ENCODE measurements at places on chromosomes 13 and 19.

GRCh38 chr19:35293363-35293739, 1.4 kb downstream of the MAG start:
- DNase-seq = no peak

DNA sequence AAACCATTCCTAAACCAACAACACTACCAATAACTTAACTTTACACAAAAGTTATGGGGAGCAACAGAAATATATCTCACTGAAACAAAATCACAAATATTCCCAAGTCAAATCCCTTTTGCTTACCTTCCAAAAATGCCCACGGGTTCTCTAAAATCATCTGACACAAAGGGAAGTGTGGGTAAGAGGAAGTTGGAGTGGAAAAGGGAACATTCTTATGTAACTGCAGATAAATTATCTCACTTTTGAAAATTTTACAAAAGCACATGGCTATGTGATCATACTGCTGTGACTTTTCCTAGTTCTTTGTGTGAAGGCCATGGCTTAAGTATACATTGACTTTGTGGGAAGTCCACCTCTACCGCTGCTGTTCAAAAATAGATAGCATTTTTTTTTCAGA, 350.5 kb downstream of the GPC6 start:
- no peak for DNase-seq

GRCh38 chr13:107743983-107744382, 471.4 kb downstream of the LIG4 start:
- no peak for DNase-seq

- DNase-seq = no peak
Measured at GRCh38 chr13:50446611-50447010, 396.9 kb downstream of the DLEU7 start.

DNA sequence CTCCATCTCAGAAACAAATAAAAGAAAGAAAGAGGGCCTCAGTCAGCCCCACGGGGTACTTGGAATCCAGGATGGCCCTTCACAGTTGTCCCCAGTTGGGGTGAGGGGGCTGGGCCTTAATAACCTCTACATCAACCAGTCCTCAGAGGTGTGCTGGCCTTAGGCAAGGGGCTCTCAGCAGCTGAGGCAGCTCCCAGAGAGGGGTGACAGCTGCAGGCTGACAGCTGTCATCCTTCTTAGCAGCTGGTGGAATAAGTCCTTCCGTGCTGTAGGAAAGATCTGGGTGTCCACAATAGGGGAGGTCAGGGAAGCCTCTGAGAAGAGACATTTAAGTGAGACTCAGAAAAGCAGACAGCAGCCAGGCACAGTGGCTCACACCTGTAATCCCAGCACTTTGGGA, 7.4 kb downstream of the BCAM start:
- no peak for DNase-seq

DNA sequence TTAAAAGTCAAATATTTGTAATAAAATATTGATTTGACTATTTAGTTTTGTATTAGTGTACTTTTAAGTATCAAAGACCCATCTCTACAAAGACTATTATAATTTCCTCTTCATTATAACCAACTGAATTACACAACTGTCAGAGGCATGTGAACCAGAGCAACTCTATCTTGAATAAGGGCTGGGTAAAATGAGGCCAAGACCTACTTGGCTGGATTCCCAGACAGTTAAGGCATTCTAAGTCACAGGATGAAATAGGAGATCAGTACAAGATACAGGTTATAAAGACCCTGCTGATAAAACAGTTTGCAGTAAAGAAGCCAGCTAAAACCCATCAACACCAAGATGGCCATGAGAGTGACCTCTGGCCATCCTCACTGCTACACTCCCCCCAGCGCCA, 36.2 kb upstream of the ATP12A start:
- DNase-seq = no peak

- DNase-seq = no peak
Measured at GRCh38 chr13:35160896-35161295, 218.8 kb downstream of the NBEA start.

- DNase-seq = no peak
Measured at GRCh38 chr13:90184355-90184754, 1163.1 kb upstream of the MIR17HG start.

- DNase-seq = no peak
Measured at GRCh38 chr13:59495299-59495698, 668.4 kb downstream of the DIAPH3 start.

DNA sequence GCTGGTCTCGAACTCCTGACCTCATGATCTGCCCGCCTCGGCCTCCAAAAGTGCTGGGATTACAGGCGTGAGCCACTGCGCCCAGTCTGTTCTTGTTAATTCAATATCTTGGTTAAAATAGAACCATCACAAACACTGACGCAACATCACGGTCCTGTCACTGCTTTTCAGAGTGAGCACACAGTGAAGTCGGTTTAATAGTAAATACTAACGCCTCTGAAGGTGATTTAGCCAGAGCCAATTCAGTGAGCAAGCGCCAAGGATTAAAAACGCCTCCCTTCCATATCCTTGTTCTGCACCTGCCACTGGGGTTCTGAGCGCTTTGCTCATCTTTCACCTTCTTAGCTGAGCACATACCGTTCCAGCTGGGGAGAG, 30.3 kb downstream of the LAMP1 start:
- no peak for DNase-seq

DNA sequence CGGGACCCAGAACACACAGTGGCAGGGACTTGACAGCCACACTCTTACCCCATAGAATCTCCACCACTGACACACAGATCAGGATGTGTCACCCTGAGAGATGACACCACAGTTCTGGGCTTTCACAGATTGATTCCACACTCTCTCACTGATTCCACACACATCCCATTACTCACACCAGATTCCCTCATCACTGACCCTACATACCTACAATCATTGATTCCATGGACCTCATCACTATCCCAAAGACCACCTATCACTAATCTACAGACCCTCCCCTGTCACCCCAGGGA, 57.6 kb upstream of the ZNF527 start:
- no peak for DNase-seq

GRCh38 chr13:34913040-34913439, 29.0 kb upstream of the NBEA start:
- no peak for DNase-seq

DNA sequence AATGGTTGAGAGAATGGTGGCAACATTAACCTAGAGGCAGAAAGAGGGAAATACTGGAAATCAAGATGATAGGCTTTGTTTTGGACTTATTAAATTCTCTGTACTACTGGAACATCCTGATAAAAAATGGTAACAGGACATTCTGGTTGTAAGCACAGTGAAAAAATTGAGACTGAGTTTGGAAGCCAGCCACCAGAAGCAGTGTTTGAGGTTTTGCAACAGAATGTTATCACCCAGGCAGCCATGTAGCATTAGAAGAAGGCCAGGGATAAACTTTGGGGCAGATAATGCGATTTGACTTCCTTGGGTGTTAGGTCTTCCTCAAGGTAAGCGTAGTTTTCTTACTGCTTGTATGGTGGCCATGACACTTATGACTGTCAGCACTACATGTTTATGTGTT, 307.4 kb downstream of the ATP8A2 start:
- no peak for DNase-seq

DNA sequence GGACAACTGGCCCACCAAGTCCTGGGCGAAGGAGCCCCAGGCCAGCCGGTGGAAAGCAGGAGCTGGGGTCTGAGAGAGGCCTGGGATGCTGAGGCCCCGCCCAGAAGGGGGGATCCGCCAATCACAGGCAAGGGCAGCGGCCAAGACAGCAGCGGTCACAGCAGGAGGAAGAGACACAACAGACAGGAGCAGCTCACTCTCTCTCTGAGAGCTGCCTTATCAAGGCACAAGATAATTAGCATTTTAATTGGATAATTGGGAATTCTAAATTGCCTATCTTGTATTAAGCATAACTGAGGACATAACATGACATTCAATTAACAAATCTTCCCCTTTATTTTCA, 46.2 kb downstream of the CEBPG start:
- no peak for DNase-seq

- DNase-seq = no peak
Measured at GRCh38 chr13:59374691-59375090, 789.0 kb downstream of the DIAPH3 start.

- no peak for DNase-seq
Measured at GRCh38 chr13:30314069-30314468, 6.7 kb upstream of the KATNAL1 start.

DNA sequence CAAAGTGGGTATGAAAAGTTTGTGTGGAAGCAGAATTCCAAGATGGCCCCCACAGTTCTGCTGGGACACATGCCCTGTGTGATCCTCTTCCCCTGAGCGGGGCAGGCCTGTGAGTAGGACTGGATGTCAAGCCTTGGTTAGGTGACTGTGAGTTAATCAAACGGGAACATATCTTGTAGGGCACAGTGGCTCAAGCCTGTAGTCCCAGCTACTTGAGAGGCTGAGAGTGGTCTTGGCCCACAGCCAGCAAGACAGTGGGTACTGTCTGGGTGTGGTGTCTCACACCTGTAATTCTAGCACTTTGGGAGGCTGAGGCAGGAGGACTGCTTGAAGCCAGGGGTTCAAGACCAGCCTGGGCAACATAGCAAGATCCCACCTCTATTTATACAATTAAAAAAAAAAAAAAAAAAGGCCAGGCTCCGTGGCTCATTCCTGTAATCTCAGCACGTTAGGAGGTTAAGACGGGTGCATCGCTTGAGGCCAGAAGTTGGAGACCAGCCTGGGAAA, 6.4 kb downstream of the ZNF653 start:
- DNase-seq = no peak

- DNase-seq = no peak
Measured at GRCh38 chr19:58519087-58519354, 589 bp downstream of the ZBTB45 start.

DNA sequence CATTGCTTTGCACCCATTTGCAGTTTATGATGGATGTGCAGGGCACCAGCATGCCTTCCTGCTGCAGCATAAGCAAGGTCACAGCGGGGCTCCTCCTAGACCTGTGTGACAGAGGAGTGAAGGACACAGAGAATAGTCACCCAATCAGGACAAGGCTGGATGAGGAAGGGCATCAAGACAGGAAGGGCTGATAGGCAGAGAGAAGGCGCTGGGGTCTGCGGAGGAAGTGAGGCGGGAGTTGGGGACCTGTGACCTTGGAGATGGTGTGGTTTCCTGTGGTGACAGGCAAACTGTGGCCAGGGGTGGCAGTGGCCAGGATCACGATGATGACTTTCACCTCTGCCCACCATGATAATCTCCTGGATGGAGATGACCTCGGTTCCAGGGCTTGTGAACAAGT, 16.4 kb upstream of the KCTD15 start:
- no peak for DNase-seq

DNA sequence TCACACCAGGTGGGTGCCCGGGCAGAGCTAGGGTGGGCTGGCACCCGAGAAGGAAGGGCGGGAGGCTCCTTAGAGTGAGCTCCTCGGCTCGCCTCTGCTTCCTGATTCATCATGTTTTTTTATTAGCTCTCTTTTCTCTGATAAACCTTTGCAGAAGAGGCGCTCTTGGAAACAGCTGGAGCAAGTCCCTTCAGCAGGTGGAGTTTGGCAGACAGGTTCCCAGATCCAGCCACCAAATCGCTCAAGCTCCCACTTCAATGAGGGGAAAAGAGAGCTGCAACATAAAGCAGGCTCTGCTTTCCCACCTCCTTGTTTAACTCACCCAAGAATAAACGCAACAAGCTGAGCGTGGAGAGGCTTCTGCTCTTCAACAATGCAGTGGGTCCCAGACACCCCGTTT, 244.8 kb downstream of the TSHZ3 start:
- no peak for DNase-seq

GRCh38 chr13:36882829-36883390, 37.1 kb downstream of the SMAD9 start:
- DNase-seq = no peak

DNA sequence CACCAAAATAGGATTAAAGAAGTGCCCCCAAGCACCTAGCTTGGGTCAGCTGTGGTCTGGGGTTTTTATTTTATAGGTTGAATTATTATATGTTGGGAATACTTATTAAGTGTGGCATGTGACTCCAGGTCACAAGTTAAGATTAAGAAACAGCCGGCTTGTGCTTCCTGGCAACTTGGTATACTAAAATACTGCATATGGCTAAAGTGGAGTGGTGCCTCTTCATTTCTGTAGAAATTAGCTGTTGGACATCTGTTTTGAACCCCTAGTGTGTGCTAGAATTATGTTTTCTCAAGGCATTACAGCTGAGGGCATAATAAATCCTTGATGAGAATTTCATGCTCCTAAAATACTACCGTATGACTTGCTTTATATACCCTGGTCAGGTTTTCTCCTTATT, 286.6 kb downstream of the SHISA2 start:
- DNase-seq = no peak

- DNase-seq = no peak
Measured at GRCh38 chr13:52025475-52026245, 1.2 kb downstream of the UTP14C start.

GRCh38 chr19:7942981-7943443, 454 bp downstream of the TIMM44 start:
- no peak for DNase-seq

- DNase-seq = no peak
Measured at GRCh38 chr19:5632241-5632612, 9.3 kb downstream of the SAFB start.

GRCh38 chr13:54573186-54573585, 1544.6 kb downstream of the OLFM4 start:
- no peak for DNase-seq

- DNase-seq = no peak
Measured at GRCh38 chr13:53165261-53165660, 136.6 kb downstream of the OLFM4 start.

- DNase-seq = no peak
Measured at GRCh38 chr13:90792335-90792734, 555.2 kb upstream of the MIR17HG start.

DNA sequence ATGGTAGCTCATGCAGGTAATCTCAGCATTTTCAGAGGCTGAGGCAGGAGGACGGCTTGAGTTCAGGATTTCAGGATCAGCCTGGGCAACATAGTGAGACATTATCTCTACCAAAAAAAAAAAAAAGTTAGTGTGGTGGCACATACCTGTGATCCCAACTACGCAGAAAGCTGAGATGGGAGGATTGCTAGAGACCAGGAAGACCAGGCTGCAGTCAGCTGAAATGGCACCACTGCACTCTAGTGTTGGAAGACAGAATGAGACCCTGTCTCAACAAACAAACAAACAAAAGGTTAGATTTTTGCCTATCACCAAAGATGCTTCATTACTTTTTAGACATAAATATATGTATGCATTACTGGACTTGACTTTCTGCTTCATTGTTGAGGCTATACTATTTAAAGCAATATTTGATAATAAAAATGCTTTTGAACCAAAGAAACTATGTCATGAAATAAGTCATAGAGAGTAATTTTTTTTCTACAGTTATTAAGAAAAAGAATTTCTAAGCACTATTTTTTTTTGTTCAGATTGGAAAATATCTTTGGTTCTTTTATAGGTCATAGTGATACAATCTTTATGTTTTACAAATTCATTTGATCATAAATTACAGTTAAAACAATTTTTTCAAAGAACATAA, 1180.1 kb upstream of the ATXN8OS start:
- no peak for DNase-seq

DNA sequence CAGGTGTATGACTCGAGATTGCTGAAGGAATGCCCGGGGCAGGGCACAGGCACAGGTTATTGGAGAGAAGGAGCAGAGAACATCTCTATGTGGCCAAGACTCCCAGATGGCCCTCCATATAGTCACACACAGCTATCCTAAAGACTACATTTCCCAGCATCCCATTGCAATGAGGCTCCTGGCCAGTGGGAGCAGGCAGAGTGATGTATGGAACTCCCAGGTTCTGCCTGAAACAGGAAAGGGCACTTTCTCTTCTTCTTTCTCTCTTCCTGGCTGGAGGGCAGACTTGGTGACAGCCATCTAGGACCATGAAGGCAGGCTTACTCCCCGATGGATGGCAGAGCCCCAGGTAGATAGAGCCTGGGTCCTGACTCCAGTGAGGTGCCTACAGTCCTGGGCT, 13.5 kb downstream of the PPP1R13L start:
- DNase-seq = no peak

- DNase-seq = no peak
Measured at GRCh38 chr19:47446534-47447469, 24.9 kb downstream of the SLC8A2 start.
